ENCODE measurements at places on chromosomes 1 and 21.

DNA sequence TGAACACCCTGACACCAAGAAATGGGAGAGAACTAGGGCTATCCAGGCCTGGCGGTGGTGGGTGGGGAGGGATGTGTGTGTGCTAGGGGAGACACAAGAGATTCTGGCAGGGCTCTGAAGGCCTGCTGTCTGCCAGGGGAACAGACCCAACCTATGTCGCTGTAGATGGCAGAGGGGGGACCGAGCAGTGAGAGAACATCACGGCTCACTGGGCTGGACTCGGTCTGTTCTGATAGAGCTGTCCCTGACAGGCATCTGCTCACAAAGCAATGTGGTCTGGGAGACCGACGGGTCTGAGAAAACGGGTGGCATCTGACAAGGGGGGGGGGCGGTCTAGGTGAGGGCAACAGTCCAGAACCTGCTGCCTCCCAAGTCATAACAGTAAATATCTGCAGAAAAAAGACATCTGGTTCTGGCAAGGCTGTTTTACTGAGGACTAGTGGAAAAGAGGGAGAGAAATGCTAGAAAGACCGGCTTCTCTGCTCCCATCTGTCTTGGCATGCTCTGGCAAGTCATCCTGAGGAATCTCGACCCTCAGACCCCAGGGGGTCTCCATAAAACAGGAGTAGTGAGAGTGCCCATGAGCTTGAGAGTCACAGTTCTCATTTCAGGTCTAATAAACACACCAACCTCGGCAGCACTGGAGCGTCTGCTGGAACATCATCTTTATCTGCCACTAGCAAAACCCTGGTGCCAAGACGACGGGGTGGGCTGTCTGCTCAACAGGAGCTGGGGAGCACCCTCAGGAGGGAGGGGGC lies 36.5 kb downstream of the SLC66A1 start:
- DNase-seq, result no peak

DNA sequence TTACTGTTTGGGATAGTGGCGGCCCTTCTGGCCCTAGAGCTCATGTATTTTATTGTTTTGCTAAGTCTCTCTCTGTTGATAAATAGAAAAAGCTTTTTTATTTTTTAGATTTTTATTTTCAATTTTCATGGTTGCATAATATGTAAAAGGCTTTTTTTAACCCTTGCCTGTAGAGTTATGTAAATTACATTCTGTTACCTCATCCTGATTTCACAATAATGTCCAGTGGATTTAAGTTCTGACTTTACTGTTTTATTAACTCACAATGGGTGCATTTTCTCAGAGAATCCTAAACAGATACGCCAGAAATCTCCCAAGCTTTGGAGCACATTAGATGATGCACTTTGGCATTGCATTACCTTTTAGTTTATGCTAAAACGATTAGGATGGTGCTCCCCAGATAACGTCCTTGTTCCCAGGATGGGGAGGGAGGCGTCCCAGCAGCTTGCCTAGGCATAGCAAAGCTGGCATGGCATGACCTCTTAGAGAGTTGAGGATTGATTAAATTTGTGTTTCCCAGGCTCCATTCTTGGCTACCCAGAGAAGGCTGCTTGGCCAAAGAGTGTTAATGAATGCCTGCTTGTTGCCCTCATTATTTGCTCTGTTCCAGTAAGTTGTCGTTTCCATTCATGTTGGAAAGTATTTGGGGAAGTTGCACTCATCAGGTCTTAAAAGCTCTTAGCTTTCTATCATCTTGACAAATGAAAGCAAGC lies 17.1 kb downstream of the UTP25 start:
- no peak for DNase-seq

DNA sequence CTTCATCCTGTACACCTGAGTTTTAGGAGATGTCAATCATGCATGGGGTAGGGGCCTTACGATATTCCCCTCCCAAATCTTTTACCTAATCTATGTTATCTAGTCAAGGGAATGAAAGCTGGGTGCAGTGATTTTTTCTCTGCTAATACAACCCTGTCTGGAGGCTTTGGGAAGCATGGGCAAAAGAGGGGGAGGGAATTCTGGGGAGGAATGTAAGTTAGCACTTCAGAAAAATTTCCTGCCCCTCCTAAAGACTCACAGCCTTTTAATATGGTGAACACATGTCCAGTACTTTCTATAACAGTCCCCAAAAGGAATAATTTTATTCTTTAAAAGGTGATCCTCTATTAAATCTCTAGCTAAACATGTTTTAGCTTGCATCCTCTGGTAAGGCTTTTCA lies 25.6 kb upstream of the PRELP start:
- no peak for DNase-seq

DNA sequence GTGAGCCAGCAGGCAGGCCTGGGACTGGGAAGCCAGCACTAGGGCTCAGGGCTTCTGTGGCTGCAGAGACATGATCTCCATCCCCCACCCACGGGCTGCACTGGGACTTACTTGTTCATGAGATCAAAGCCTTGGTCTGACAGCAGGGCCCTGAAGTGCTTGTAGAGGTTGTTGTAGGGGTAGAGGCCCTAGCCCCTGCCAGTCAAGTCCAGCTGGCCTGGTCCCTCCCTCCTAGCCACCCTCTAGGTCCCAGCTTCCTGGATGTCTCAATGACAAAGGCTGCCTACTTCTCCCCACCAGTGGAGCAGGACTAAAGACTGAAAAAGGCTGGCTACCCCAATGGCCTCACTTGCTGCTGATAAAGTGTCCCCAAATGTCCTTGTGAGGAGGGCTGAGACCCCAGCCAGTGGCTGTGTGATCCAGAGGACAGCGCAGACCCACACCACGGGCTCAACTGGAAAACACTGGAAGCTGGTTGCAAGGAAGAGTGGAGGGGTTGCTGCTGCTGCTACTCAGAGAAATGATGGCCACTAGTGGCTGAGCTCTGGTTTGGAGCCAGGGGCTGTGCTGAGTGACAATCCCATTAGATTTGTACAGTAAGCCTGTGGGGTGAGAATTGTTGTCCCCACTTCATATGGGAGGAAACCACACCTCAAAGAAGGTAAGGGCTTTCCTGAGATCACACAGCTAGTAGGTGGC lies 1.4 kb downstream of the HTR1D start:
- no peak for DNase-seq

DNA sequence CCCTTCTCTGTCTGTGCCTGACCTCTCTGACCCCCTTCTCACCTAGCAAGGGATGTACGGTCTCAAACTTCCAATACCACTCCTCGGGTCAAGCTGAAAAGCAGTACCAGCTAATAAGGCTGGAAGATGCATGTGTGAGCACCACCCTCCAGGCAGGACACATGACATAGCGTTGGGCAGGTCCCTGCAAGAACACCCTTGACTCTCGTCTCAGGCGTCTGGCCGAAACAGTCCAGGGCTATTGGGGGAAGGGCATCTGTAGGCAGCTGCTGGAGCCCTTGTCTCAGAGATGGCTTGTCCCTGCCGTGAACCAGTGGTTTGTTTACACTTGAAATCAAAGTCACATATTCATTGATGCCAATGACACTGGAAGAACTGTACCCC lies 56.5 kb downstream of the CD46 start:
- DNase-seq, result no peak

DNA sequence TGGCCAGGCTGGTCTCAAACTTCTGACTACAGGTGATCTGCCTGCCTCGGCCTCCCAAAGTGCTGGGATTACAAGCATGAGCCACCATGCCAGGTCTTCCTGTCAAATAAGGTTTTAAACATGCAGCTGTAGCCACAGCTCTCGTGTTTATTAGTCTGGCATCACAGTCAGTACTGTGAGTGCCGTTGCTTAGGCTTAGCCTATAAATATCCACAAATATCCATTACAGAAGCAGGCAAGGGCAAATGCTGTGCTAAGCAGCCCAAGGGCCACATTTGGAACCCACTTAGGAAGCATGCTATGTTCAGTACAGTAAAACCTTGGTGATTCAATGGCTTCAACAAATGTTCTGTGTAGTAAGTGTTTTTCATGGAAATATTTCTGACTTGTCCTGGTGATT lies 75.9 kb downstream of the KIF1B start:
- DNase-seq, result no peak

- DNase-seq, result no peak
These were observed 4.2 kb downstream of the ADAMTS5 start for GRCh38 chr21:26962621-26963181.

- DNase-seq, result no peak
These were observed 36.2 kb upstream of the LRRC8C start for GRCh38 chr1:89596698-89597097.

DNA sequence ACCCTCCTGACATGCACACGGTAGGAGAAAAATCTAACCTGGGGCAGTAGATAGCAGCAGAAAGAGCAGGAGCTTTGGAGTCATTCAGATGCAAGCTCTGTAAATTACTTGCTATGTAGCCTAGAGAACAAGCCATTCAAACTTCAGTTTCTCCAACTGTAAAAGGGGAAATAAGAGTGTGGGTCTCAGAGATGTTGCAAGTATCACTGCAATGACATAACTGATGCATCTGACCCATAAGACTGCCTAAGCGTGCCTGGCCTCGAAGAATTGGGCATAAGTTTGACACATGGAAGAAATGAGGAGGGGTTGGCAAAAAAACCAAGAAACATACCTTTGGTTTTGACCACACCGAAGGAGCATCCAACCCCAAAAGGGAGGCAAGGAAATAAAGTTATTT lies 5.2 kb downstream of the AK2 start:
- DNase-seq, result no peak

DNA sequence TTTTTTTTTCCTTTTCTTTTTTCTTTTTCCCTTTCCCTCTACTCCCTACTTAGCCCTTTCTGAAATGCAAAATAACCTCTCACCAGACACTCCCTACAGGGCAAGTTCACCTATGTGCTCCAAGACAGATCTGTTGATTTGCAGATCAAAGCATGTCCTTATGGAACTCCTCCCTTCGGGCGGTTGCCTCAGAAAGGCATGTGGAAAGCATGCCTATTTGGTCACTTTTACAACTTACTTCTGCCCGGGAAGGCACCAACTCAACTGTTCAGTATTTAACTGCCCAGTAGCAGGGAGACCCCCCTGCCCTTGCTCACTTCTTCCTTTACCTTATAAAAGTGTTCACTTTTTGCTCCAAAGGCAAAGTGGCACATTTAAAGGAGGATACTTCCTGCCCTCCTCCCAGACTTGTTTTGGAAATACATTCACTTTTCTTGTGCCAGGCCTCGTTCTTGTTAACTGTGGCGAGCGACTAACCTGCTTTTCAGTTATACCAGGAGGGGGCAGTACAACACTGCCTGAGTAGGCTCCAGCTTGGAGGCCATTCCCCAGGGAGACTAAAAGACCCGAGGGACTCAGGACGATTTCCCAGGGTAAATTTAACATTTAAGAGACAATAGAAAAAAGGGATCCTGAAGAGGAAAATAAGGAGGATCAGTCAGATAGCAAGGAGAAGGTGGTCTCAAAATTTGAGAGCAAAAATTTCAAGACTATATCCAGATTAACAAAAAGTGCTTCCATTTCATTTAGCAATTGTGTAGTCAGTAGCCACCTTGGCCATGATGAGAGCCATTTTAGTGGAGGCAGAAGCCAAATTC lies 12.3 kb upstream of the SLAMF7 start:
- DNase-seq, result no peak

DNA sequence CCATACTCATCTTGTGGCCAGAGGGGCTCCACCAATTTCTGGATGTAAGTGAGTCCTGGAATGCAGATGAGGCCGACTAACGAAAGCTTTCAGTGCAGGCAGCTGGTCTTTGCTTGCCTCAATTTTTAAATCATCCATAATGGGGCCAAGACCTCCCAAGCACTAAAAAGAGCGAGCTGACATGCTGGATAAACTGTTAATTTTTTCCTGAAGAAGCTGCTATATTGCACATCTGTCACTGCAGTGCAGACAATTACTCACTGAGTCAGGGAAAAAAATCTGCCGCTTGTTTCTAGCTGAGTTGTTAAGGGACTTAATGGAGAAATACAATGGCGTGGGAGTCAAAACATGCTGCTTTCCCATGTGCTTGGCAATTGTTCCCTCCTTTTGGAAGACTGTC lies 205.5 kb downstream of the GPATCH2 start:
- no peak for DNase-seq

GRCh38 chr1:26784023-26784871 lies 3.5 kb upstream of the PIGV start:
- DNase-seq, result no peak

- DNase-seq, result peak; percentile 53
These were observed 17.9 kb downstream of the SLC9A1 start for GRCh38 chr1:27136998-27137542.

DNA sequence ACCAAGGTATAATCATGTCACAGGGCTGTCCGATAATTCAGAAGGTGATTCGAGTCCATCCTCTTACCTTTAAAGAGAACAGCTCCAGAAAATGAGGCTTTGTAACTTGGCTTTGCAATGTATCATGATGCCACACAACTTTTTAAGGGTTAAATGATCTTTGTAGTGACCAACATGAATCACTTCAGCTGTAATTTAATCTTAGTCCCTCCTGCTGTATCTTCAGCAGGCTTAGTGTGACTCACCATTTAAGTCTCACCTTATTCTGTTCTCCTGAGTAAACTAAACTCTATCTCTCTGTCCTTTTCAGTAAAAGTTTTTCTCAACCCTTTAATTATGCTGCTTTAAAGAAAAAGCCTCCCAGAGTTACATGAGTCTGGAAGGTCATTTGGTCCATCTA lies 1.9 kb upstream of the HIVEP3 start:
- DNase-seq, result no peak

DNA sequence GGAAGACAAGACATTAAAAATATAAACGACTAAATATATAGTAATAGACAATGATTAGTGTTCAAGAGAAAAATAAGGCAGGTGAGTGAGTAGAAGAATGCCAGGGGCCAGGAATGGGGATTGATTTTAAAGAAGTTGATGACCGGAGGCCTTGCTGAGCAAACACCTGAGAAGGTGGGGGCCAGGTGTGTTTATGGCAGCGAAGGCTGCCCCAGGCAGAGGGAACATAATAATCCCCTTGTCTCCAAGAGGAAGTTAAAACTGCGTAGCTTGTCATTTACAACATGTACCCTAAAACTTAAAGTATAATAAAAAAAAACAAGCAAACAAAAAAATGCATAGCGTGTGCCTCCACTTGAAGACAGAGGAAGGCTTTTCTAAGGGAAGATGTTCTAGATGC lies 220.3 kb downstream of the URB2 start:
- DNase-seq, result no peak

GRCh38 chr1:66353257-66353656 lies 180.7 kb upstream of the SGIP1 start:
- DNase-seq, result no peak

- no peak for DNase-seq
These were observed 42.0 kb downstream of the TBCE start for GRCh38 chr1:235409042-235409820.

- DNase-seq, result no peak
These were observed 187.8 kb downstream of the ETS2 start for GRCh38 chr21:38993561-38993960.

DNA sequence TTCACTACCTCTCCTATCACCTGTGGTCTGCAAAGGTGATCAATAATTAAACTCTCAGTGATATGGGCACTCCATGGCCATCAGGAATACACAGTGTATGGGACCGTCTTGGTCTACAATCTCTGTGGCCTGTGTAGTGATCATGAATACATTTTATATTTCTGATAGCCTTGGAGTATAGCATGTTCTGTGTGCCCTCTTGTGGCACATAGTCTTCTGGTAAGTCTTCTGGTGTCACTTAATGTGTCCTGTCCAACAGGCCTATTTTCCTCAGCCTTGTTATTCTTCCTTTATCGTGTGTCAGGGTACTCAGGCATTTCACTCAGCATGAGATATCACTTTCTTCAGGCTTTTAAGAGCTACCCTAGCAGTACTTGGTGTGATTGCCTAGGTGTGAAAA lies 393.6 kb downstream of the AGBL4 start:
- no peak for DNase-seq
